Activated CD4-positive, alpha-beta T cell treated with anti-CD3 and anti-CD28 coated beads for 4 hours (primary cell): ENCODE measurements at places on chromosomes 2 and 18.

GRCh38 chr2:14137643-14138042, 494.9 kb upstream of the LRATD1 start:
- no peak for DNase-seq

GRCh38 chr18:55694291-55694690, 106.3 kb upstream of the TCF4 start:
- no peak for DNase-seq

- no peak for DNase-seq
Measured at GRCh38 chr2:609449-609848, 67.8 kb downstream of the TMEM18 start.

DNA sequence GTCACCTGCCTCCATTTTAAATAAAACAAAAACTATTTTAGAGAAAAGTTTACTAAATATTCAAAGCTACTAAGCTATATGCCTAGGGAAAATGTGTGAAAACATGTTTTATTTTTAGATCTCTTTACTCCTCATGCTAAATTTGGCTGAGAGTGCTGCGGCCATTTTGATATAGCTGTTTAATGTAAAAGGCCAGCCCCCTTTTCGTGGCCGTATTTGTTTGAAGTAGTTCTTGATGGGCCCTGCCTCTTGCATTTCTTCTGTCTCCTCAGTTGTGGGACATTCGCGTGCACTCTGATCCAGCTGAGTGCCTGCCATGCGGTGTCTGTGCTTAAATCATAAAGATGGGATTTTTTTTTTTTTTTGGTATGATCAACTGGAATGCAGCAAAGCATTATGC, 64.0 kb downstream of the ZNF407 start:
- DNase-seq, result no peak

GRCh38 chr2:170917219-170917913, 11.7 kb upstream of the GORASP2 start:
- no peak for DNase-seq

DNA sequence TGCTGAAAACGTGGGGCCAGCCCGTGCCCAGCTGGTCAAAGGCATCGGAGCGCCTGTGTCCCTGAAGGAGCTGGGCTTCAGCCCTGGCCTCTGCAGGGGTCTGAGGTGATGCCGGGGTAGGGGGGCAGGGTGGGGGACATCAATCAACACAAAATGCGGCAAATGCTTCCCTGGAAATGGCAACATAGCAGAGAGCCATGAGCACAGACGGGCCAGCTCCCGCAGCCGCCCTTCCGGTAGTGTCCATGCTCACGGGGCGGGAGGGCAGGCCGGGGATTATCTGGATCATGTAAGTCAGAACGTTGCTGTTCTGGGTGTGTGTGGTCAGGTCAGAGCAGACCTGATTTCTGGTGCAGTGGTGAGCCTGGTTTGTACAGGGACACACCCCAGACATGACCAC, 56.5 kb upstream of the TWIST2 start:
- no peak for DNase-seq

DNA sequence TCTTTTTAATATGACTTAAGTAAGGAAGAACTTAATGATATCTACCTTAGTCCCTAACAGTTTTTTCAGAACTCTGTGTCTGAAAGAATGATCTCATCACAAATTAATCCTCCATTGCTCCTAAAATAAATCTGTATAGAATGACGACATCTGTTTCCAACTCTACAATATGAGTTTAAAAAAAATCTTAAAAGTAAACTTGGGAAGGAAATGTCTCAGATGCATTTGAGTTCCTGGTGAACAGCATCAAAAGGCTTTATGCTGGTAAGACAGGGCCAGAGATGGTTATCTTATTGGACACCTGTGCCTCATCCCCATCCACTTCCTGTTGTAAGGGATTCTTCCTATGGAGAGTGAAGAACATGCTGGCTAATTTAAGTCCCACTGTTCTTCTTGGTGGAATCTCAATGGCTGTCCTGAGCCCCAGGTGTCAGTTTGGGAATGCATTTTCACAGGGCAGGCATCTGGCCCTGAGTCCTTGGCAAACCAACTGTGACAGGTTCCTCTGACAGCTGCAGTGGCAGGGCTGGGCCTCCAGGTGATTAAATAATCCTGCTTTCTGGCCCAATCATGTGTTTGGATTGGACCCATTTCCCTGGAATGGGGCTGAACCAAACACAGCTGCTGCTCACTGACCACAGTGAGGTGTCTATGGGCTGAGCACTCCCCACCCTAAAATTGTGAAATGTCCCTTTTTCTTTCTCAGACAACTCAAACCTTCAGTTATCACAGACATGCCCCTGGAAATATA, 12.9 kb upstream of the NCKAP5 start:
- DNase-seq, result no peak

- DNase-seq, result no peak
Measured at GRCh38 chr18:35619941-35620340, 38.4 kb downstream of the GALNT1 start.

GRCh38 chr2:10252661-10253060, 50.0 kb upstream of the HPCAL1 start:
- no peak for DNase-seq
